ENCODE measurements at places on chromosomes 2 and 18. TPM values are rescaled to one million over a fixed set of nuclear protein-coding genes. Genes with fewer than 3 reads are reported as not detected.
A peak's percentile ranks its signal among the peaks of the same experiment; 100 is the strongest.

- DNase-seq, result no peak
Observed at GRCh38 chr18:50193796-50194630, 934 bp downstream of the MYO5B start.

- DNase-seq, result no peak
Observed at GRCh38 chr2:248724-249123, 15.1 kb downstream of the SH3YL1 start.

DNA sequence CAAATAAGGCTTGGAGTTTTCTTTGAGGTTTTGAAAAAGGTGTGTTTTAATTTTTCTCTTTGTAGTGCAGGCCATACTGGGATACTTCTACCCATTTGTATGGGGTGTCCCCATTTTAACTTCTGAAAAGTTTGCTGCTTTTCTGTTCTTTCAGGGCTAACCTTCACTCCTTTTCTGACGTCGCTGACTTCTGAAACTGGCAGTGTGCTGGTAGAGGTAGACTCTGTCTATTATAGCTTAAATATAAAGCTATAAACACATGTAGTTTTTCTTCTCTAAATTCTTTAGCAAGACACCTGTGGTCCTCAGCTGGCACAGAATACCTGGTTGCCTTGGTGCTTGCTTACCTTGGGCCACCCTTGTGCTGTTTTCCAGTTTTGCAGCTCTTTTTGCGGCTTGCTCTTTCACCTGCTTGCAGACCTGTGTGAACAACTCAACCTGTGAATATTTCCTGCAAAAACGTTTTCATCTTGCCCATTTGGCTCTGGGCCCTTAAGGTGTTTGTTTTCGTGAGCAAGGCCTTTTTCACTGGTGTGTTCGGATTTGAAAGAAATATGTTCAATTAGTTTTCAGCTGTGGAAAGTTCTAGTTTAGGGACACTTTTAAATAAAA, 42.2 kb downstream of the PHLPP1 start:
- DNase-seq, result no peak

DNA sequence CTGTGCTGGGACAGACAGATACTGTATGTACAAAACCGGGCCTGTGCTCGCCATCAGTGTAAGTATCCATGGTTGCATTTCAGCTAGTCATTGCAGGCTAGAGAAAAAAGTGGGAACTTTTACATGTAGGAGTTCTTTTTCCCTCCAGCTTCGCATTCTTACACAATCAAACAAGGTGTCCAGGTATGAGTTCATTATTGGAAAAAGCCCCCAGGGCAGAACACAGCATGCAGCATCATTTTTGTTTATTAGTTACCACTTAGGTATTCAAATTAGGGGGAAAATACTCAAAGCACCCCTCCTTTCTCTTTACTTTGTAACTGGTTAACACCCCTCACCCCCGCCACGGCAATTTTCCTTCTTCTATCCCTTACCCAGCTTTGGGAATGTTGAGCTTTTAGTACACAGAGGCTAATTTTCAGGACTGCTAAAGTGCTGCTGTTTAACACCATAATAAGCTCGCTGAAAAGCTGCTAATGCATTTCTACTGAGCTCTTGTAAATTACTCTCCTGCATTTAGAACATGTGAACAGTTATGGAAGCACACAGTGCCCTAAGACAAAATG, 13.6 kb downstream of the UPP2 start:
- no peak for DNase-seq

- DNase-seq, result no peak
Observed at GRCh38 chr2:126981476-126981875, 82.8 kb downstream of the TEX51 start.

The IL36A gene
- total RNA-seq, result not detected

The SLC35F6 gene
- 40.6 TPM for total RNA-seq

The EMILIN2 gene
- total RNA-seq, result 0.06 TPM

DNA sequence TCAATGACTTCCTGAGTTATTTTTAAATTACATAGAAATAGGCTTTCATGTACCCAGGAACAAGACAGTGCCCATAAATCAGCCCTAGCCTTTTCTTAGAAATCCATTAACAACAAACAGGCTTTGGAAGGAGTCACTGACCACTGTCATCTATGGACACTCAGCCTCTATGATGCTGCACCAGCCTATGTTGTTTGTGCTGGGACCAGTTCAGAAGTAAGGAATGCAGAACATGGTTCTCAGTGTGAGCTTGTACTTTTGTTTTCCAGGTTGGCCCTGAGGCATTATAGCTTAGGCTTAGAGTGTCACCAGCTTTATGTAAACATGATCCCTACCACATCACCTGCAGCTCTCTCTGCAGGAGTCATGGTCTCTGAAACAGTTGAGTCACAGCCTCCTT, 335.7 kb upstream of the CDH7 start:
- DNase-seq, result no peak

The DLX1 gene
- 13.5 TPM for total RNA-seq

The ADGRF3 gene
- total RNA-seq, result 0.71 TPM

The FN1 gene
- total RNA-seq, result 143 TPM

The LYPD6B gene
- total RNA-seq, result not detected

The FAHD2A gene
- 19.6 TPM for total RNA-seq

DNA sequence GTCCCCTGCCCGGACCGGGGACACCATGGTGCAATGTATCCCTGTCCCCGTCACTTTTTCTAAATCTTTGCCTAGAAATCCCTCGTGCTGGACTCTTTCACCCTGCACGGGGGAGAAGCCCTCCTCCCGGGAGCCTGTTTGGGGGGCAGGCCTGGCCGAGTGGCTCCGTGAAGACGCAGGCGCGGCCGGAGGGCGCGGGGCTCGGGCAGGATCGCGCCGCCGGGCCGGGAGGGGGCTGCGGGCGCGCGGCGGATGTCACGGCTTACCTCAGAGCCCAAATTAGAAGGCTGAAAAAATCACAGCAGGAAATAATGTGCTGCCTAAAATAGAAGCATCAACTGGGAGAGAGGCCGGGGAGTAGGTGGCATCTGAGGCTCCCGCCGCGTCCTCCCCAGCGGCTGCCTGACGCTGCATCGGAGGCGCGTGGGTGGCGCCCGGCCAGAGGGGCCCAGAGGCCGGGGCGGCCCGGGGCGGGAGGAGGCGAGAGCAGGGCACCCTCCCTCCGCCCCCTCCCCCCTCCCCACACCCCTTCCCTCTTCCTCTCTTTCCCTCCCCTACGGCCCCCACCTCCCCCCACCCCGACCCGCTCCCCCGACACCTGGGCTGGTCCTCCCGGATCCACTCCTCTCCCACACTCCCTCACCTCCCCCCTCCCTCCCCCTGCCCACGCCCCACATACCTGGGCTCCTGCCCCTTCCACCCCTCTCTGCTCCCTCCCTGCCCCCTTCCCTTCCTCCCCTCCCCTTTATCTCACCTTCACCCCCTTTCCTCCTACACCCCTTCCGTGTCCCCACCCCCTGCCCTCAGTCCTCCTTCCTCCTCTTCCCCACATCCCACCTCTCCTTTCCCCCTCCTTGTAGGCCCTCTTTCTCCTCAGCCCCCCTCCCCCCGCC, 51.9 kb downstream of the SLC4A1AP start:
- DNase-seq, result peak; percentile 74

DNA sequence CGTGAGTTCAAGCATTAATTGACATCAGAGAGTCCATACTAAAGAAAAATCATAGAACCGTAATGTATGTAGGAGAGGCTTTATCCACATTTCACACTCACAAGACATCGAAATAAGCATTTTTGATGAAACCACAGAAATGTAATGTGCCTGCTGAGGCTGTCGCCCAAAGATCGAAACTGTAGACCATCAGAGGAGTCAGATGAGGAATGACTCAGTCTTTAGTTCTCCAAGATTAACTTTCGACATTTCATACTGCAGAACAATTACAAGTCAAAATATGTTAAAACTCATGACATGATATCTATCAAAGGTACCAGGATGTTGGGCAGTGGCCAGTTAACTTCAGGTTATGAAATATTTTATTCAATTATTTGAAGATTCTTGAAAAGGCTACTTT, 79.6 kb downstream of the RAB31 start:
- DNase-seq, result no peak

GRCh38 chr2:28821295-28821958, 10.8 kb downstream of the SPDYA start:
- DNase-seq, result peak; percentile 64

The GPR45 gene
- total RNA-seq, result 0.43 TPM

DNA sequence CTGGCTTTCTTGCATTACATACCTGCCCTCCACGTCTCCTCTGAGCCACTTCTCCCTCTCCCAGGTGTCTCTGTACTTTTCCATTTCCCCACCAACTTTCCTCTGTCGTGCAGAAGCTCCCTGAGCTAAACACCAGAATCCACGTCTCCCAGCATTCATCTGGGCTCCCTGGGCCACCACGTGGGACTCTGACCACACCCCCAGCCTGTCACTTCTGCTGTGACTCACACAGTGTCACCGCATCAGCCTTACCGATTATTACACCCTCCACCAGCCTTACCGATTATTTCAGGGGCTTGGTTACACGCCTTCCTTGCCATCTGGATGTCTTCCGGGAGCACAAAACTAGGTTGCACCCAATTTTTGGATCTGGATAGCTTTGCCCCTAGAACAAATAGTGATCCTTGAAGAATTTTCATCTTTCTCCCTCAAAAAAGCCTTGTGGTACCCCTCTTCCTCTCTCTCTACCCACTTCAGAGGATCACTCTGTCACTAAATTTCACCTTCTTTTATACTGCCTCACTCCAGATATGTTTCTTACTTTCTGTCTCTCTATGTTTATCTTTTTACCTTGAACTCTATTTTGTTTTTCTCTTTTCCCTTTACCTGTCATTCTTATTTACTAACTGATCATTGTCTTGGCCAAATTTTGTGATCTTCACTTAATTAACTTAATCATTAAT, 136.9 kb upstream of the CAB39 start:
- no peak for DNase-seq

- DNase-seq, result no peak
Observed at GRCh38 chr18:26133652-26134051, at the start of gene PSMA8. Gene PSMA8, plus strand, starts transcription at chr18:26133869. Its CDS starts 97 bp downstream, at chr18:26133966.

GRCh38 chr18:34859496-34859895, 149.4 kb downstream of the DTNA start:
- no peak for DNase-seq

The STK39 gene
- 7.9 TPM for total RNA-seq

- peak; percentile 95 for DNase-seq
Observed at GRCh38 chr2:11477994-11478393, 12.0 kb upstream of the E2F6 start.

GRCh38 chr18:61541673-61542072, 208.4 kb downstream of the CDH20 start:
- DNase-seq, result no peak

The CCDC74A gene
- 0.13 TPM for total RNA-seq

DNA sequence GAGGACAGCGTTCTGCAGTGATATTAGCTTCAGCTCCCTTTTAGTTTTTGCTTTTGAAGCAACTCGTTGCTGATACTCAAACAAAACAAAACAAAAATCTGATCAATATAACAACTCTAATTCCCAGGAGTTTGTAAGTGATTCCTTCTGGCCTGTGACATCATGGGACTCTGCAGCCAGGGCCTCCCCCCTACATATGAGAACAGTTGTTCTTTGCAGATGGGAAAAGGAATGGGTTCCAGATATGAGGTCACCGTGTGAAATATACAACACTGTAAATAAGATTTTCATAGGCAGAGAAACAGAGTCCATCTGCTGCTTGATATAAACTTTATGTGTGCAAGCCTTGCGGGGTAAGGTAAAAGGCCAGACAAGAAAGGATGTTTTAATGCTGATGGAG, 56.7 kb downstream of the DIS3L2 start:
- peak; percentile 55 for DNase-seq

DNA sequence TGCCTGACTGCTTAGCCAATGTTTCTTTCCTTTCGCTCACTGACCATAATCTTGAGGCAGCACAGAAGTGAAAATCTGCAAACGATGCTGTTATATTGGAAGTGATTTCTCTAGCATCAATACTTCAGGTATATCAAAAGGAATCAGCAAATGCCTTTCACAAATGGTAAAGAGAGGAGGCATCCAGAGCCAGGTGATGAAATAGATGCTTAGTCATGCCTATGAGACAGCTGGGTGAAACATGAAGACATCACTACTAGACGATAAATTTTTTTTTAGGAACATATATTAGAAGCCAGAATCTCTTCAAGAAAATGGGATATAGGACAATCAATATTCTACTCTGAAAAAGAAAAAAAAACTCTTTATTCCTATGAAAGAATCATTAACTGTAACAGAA, 249.2 kb upstream of the SLC39A10 start:
- no peak for DNase-seq

DNA sequence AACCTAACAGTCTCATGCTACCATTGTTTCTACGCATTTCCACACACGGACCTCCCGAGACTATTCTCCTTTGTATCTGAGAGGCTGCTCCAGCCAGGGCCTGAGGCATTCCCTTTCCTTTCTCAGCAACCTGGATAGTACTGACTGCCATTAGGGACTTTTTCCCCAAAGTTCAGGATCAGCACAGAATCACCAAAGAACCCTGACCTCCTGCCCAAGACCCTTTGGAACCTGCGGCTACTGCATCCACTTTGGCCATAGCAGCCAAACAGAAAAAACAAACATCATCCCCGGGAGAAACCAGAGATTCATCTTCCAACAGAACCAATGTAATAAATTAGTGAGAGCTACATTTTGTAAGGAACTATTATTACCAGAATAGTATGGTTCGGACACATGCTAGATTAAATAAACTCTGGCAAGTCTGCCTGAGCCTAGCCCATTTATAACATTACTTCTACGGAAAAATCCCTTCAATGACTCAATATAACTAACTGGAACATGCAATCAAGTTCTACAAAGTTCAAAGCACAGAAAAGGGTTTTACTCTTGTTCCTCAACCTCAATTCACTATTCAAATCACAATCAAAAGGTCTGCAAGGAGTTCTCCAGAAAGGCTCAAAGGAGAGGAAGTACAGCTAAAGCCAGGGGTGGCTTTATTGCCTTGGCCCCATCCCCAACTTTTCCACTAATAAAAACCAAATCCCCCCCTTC, 51.8 kb downstream of the LPIN2 start:
- no peak for DNase-seq

The BIN1 gene
- total RNA-seq, result 90.4 TPM

Measured in SJCRH30 (cell line).